Effector CD4-positive, alpha-beta T cell (primary cell): ENCODE measurements at places on chromosomes 4 and X.

DNA sequence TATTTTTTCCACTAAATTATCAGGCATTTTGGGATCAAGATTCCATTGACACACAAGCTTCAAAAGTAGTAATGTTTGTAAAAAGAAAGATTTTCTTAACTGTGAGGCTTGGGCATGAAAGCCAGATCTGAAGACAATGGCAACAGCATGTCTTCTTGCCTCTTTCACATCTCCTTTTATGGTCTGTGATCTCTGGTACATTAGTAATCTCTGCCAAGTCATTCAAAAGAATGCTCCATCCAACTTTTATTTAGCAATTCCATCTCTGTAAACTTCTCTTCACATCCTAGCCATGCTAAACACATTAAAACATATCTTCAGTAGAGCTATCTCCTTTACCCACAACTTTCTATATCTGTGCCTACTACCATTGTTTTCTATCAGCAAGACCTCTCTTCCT, 465.4 kb downstream of the FAT4 start:
- DNase-seq, result no peak

DNA sequence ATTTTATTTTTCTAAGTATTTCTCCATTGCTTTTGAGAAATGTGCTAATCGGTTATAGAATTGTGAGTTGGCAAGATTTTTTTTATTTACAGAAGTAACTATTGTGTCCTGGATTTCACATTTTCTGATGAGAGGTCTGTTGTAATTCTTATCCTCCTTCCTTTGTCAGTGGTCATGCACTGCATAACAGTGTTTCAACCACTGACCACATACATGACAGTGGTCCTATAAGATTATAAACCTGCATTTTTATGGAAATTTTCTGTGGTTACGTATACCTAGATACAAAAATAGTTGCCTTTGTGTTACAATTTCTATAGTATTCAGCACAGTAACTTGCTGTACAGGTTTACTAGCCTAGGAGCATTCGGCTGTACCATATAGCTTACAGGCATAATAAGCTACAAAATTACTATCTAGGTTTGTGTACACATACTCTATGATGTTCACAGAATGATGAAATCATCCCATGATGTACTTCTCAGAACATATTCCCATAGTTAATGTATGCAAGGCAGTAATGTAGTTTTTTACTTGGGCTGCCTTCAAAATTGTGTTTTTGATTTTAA, 47.8 kb downstream of the APELA start:
- DNase-seq, result no peak

GRCh38 chr4:119729835-119730670, 101.4 kb upstream of the PDE5A start:
- no peak for DNase-seq

DNA sequence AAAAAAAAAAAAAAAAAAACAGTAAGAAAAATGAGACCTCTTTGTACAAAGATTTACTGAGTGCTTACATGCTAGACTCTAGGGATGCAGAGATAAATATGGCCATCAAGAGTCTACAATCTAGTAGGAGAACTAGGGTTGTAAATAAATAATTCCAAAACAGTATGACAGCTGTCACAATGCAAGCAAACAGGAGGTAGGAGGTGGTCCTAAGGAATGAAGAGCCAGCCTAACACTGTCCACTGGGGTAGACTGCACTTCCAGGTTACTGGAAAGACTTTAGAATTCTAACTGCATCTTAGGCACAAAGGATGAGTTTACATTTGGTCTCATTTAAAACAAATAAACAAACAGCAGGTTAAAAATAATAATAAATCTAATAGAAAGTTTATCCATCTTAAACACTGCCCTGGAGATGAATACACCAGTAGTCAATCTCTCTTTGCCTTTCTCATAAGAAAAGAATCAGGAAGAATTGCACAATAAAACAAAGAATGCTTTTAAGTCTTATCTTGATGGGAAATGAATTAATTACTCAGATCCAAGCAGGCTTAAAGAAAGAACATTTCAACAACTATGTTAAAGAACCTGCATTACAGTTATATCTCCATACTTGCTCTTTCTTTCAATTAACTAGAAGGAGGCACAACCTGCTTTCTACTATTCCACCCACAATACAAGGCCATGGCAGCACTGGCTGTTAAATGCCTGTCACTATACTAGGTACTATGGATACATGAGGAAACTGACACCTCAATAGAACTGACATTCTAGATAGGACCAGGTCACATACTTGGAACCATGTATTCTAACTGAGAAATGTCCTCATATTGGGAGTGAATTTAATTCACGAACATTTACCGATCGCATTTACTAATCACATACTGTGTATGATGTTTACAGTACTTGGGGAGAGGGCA, 12.7 kb downstream of the ADGRA3 start:
- DNase-seq, result no peak
